ENCODE measurements at places on chromosomes 1 and 21. TPM values are rescaled to one million over a fixed set of nuclear protein-coding genes. Genes with fewer than 3 reads are reported as not detected.

DNA sequence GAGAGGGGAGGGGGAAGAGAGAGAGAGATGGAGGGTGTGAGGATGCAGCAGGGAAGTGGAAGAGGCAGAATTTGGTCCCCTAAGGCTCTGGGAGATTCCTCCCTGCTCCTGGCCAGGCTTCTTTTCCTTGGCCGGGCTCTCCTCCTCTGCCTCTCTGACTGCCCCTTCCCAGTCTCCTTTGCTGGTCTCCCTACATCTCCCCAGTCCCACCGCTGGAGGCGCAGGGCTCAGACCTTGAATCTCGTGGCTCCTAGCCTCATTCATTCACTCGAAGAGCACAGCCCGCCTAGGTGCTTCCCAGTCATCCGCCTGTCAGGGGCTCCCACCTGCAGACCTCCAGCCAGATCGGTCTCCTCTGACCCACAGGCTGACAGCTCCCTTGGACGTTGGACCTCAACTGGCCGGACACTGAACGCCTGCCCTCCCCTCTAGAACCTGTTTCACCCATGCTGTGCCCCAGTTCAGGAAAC lies 76.5 kb downstream of the VWA5B1 start:
- DNase-seq, result no peak
- H3K27me3 ChIP-seq, result peaks cover 91% of the 10 kb centered on the region
- H3K4me3 ChIP-seq, result peak overlapping the region; percentile 38
- no peak overlapping the region for H3K27ac ChIP-seq
- no peaks in the 10 kb centered on the region for H3K36me3 ChIP-seq

Gene FGR
- polyA plus RNA-seq, result 5.1 TPM

DNA sequence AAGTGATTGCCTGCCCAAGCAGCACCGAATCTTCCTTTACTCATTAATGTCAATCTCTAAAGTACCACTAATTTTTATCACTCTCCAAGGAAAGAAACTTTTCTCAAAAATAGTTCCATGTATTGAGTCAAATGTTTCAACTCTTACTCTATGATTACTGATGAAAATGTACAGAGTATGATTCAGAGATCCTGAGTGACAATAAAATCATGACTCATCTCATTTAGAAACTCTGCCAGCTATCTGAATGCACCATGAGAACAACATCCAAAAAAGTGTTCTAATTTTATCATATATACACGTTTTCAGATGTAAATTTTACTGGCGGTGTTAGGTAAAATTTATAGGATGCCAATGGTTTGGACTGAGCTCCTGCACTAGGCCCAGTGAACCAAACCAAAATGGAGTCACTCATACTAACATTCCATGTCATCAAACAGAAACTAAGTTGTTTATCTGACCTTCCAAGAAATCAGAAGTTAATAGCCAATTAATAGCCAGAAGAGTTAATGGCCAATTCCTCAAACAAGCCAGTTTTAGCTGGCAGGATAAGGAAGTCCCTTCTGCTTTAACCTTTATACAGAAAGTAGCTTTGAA lies 22.6 kb downstream of the PLPPR5 start:
- no peak overlapping the region for H3K27ac ChIP-seq
- H3K4me3 ChIP-seq, result no peak overlapping the region
- H3K36me3 ChIP-seq, result no peaks in the 10 kb centered on the region
- no peaks in the 10 kb centered on the region for H3K4me1 ChIP-seq
- H3K27me3 ChIP-seq, result no peaks in the 10 kb centered on the region

GRCh38 chr1:90671251-90671650 lies 45.9 kb downstream of the BARHL2 start:
- no peaks in the 10 kb centered on the region for H3K27me3 ChIP-seq
- H3K4me1 ChIP-seq, result no peaks in the 10 kb centered on the region
- H3K4me3 ChIP-seq, result no peak overlapping the region
- DNase-seq, result no peak
- H3K36me3 ChIP-seq, result no peaks in the 10 kb centered on the region
- no peak overlapping the region for H3K27ac ChIP-seq

DNA sequence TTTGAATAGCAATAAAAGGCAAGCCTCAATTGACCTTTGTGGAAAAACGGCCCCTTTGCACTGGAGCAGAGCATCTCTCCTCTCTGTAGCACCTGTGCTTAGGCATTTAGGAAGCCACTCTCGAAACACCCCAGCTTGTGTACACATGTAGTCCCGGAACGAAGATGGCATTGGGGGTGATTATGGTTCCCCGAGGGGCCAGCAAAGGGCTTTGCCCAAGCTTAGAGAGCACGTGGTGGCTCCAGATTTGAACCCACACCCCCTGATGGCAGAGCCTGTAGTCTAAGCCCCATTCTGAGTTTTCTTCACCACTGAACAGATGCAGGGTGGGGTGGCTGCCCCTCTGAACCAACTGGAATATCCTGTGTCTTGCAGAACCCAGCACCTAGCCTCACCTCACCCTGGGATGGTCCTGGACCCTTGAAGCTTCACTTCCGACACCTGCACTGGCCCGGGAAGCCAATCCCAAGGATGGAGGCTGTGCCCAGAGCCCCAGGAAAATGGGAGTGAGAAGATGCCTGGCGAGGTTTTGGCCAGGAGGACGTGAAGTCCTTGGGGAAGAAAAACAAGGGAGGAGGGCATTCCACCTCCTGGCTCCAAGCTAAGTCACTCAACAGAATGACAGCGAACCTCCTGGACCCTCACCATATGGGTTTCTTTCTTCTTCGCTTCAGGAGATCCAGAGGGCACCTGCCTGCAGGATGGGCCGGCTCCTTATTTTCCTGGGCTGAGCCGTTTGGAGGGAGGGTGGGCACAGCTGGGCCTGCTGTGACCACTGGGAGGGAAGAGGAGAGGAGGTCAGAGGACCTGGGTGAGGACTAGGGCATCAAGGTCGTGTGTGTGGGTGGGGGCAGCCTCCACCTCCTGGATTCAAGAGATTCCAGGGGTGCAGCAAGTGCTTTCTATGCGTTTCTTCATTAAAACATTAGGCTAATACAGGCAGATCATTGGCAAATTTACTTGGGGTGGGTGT lies 37.7 kb downstream of the IGFN1 start:
- H3K4me1 ChIP-seq, result no peaks in the 10 kb centered on the region

DNA sequence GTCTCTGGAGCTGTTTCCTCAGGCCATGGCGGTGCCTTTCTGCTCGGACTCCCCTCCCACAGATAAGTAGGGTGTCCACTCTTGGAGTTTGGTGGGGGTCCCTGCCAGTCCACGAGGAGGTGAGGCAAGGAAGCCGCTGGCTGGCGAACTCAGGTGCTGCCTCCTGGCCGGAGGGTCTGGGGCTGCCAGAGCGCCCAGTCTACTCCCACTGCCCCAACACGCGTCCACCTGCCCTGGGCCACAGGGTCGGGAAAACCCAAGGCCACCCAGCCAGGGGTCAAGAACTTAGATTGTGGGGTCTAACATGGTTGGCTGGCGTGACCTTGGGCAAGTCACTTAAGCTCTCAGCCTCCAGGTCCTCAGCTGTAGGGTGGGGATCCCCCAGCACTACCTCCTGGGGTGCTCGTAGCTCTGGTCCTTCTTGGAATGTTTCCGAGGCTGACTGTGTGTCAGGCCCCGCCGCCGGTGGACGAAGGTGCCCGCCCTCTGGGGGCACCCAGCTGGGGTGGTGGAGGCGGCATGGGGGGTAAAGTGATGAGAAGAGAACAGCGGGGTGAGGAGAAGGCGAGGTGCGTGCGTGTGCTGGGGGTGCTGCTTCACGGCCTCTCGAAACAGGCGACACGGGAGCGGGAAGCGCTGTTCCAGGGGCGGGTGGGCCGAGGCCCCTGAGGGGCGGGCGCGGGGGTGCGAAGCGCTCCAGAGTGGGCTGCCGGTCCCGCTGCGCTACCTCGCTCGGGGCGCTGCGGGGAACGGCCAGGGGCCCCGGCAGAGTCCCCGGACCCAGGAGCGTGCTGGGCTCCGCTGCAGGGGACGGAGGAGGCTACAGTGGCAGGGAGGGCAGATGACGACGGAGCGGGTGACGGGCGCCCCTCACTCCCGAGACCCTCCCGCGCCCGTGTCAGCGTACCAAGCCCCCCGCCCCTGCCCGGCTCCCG lies 1.2 kb downstream of the SH2D5 start:
- peaks cover 8% of the 10 kb centered on the region for H3K27me3 ChIP-seq
- no peak overlapping the region for H3K27ac ChIP-seq
- H3K4me3 ChIP-seq, result peak overlapping the region; percentile 58
- no peaks in the 10 kb centered on the region for H3K4me1 ChIP-seq
- no peak for DNase-seq
- H3K36me3 ChIP-seq, result no peaks in the 10 kb centered on the region

Gene ARHGAP29
- polyA plus RNA-seq, result 3.6 TPM

DNA sequence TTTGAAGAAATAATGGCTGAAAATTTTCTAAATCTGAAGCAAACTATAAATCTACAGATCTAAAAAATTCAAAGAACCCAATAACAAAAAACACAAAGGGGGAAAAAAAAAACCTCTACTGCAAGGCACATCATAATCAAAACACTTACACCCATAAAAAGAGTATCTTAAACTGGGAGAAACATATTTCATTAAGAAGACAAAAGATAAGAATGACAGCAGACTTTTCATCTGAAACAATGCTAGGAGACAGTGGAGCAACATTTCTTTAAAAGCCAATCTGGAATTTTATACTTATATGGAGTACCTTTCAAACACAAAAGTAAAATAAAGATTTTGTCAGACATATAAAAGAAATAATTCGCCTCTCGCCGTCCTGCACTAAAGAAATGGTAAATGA lies 49.1 kb downstream of the COP1 start:
- no peaks in the 10 kb centered on the region for H3K4me1 ChIP-seq
- no peaks in the 10 kb centered on the region for H3K27me3 ChIP-seq
- no peak overlapping the region for H3K27ac ChIP-seq

- no peak overlapping the region for H3K27ac ChIP-seq
- DNase-seq, result no peak
- no peak overlapping the region for H3K4me3 ChIP-seq
- no peaks in the 10 kb centered on the region for H3K4me1 ChIP-seq
- H3K36me3 ChIP-seq, result no peaks in the 10 kb centered on the region
Observed at GRCh38 chr1:229396585-229397206, 37.2 kb downstream of the ACTA1 start.

- no peaks in the 10 kb centered on the region for H3K27me3 ChIP-seq
- peak overlapping the region; percentile 88 for H3K27ac ChIP-seq
- no peaks in the 10 kb centered on the region for H3K36me3 ChIP-seq
Observed at GRCh38 chr1:8370905-8371315, 53.0 kb downstream of the SLC45A1 start.

Data from sigmoid colon (tissue), 7 donors.